ENCODE measurements at places on chromosomes 1 and 21. TPM values are rescaled to one million over a fixed set of nuclear protein-coding genes. Genes with fewer than 3 reads are reported as not detected.

The GFI1 gene
- total RNA-seq, result 31.0 TPM

The CC2D1B gene
- 28.6 TPM for total RNA-seq

The RXFP4 gene
- total RNA-seq, result not detected

The BMP8B gene
- 1.8 TPM for total RNA-seq

The CNTN2 gene
- 1.3 TPM for total RNA-seq

The PDC gene
- not detected for total RNA-seq

The AVPR1B gene
- 0.29 TPM for total RNA-seq

The LRRC8C gene
- 0.45 TPM for total RNA-seq

The HOOK1 gene
- 6.2 TPM for total RNA-seq

The FCRL2 gene
- total RNA-seq, result 2.5 TPM

The CENPF gene
- 43.2 TPM for total RNA-seq

The KRTAP19-6 gene
- total RNA-seq, result not detected

The SERINC2 gene
- total RNA-seq, result 114 TPM

GRCh38 chr1:193543259-193543658 is 356.8 kb upstream of the B3GALT2 start:
- H3K27me3 ChIP-seq, result no peaks in the 10 kb centered on the region
- no peaks in the 10 kb centered on the region for H3K4me1 ChIP-seq
- no peak overlapping the region for H3K27ac ChIP-seq

- H3K4me1 ChIP-seq, result peaks cover 45% of the 10 kb centered on the region
Measured at GRCh38 chr1:63316984-63317816, 5.2 kb upstream of the FOXD3 start.

GRCh38 chr1:173733912-173734311 is 19.1 kb downstream of the KLHL20 start:
- H3K4me1 ChIP-seq, result no peaks in the 10 kb centered on the region
- H3K27ac ChIP-seq, result no peak overlapping the region
- no peak for DNase-seq
- no peak overlapping the region for H3K4me3 ChIP-seq

DNA sequence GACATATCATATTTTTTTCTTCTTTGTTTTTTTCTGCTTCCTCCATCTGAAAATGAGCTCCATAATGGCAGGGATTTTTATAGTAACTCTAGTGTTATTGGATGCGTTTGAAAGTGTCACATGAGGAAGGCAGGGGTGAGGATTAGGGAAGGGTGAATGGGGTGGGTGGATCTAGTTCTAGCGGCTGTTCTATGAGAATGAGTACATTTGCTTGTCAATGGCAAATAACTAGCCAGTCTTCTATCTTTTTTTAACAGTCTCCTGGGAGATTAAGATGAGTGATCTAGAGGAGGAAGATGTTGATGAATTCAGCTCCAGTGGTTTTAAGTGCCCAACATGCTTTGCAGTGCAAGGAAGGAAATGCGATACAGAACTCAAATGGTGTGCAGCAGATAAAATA is 5.8 kb downstream of the OR14I1 start:
- H3K36me3 ChIP-seq, result no peaks in the 10 kb centered on the region
- H3K4me3 ChIP-seq, result no peak overlapping the region
- H3K4me1 ChIP-seq, result no peaks in the 10 kb centered on the region
- no peak for DNase-seq
- no peaks in the 10 kb centered on the region for H3K27me3 ChIP-seq

GRCh38 chr1:8439015-8439702 is 121.2 kb downstream of the SLC45A1 start:
- no peaks in the 10 kb centered on the region for H3K36me3 ChIP-seq
- peaks cover 13% of the 10 kb centered on the region for H3K4me1 ChIP-seq
- peak; percentile 93 for DNase-seq
- no peak overlapping the region for H3K4me3 ChIP-seq
- H3K27ac ChIP-seq, result peak overlapping the region; percentile 31

DNA sequence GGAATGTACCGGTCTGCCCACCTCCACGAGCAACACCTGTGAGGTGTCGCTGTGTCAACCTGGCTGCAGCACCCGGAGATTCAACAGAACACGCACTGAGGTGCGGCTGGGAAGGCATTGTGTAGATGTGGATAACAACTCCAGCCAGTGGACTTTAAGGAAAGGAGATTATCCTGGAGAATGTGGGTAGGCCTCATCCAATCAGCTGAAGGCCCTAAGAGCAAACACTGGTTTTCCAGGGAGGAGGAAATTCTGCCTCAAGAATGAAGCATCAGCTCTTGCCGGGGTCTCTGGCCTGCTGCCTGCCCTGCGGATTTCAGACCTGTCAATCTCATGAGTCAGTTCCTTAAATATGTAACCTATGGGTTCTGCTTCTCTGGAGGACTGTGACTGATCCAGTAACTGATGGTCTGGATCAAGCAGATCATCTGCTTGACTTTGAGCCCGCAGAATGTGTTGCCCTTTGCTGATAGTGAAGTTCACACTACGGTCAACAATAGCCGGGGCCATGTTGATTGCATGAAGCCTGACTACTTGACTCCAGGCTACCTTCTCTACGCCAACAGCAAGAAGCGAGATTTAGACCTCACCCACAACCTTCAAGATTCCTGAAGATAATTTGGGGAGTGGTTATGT is 15.9 kb upstream of the PRDM15 start:
- no peak overlapping the region for H3K4me3 ChIP-seq
- H3K36me3 ChIP-seq, result peaks cover 71% of the 10 kb centered on the region
- peaks cover 16% of the 10 kb centered on the region for H3K4me1 ChIP-seq
- H3K27me3 ChIP-seq, result no peaks in the 10 kb centered on the region
- no peak overlapping the region for H3K27ac ChIP-seq

GRCh38 chr1:109027841-109028240 is 14.1 kb downstream of the WDR47 start:
- no peak overlapping the region for H3K4me3 ChIP-seq
- H3K27me3 ChIP-seq, result no peaks in the 10 kb centered on the region
- peaks cover 3% of the 10 kb centered on the region for H3K36me3 ChIP-seq
- H3K27ac ChIP-seq, result no peak overlapping the region

DNA sequence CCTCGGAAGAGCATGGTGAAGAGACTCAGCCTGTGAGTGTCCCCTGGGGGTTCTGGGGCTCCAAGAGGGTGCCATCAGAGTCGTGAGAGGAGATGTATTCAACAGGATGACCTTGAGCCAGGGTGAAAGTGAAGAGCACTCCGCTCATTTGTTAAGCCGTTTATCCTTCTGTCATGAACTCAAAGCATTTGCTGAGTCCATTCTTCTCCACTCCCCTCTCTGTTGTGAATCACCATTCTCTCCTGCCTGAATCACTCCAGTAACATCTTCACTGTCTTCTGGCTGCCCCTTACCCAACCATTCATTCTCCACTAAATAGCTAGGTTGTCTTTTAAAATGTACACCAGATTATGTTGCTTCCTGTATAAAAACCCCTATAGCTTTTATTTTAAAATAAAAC is 102.2 kb downstream of the RGL1 start:
- no peak overlapping the region for H3K4me3 ChIP-seq
- no peaks in the 10 kb centered on the region for H3K36me3 ChIP-seq
- DNase-seq, result no peak

GRCh38 chr1:30014031-30014430 is 709.4 kb downstream of the MATN1 start:
- no peaks in the 10 kb centered on the region for H3K27me3 ChIP-seq
- DNase-seq, result no peak
- H3K4me1 ChIP-seq, result no peaks in the 10 kb centered on the region
- H3K4me3 ChIP-seq, result no peak overlapping the region
- H3K36me3 ChIP-seq, result no peaks in the 10 kb centered on the region

DNA sequence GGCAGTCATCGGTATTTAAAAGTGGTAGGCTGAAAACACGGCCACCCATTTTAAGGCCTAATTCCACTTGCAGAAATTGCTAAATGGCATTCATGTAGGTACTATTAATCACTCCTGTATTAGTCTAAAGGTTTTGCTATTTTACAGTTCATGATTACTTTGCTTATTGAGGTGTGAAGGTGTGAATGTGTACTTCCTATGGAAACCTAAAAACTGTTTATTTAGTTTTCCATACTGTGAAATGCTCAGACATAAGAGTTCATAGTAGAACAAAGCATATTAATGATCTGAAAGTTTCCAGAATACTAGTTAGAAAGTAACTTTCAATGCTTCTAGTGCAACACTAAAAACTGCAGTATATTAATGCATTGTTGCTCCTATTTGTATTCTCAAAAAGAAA is 69.8 kb downstream of the ITGB3BP start:
- no peaks in the 10 kb centered on the region for H3K27me3 ChIP-seq
- no peak overlapping the region for H3K27ac ChIP-seq
- no peaks in the 10 kb centered on the region for H3K4me1 ChIP-seq
- no peak overlapping the region for H3K4me3 ChIP-seq

DNA sequence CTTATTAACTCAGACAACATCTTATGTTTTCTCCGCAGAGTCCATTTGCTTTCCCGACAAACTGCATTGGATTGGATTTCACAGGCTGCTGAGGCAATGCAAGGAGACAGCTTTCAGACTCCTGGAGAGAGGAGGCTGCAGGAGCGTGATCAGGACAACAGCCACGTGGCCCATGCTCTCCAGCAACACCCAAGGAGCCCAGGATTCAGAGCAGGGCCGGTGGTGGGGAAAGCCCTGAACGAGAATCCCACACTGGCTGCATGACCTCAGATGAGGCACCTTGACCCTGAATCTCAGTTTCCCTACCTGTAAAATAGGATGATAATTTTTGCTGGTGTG is 78.3 kb upstream of the NFASC start:
- H3K27me3 ChIP-seq, result no peaks in the 10 kb centered on the region
- H3K4me3 ChIP-seq, result no peak overlapping the region
- no peaks in the 10 kb centered on the region for H3K36me3 ChIP-seq
- H3K27ac ChIP-seq, result no peak overlapping the region

DNA sequence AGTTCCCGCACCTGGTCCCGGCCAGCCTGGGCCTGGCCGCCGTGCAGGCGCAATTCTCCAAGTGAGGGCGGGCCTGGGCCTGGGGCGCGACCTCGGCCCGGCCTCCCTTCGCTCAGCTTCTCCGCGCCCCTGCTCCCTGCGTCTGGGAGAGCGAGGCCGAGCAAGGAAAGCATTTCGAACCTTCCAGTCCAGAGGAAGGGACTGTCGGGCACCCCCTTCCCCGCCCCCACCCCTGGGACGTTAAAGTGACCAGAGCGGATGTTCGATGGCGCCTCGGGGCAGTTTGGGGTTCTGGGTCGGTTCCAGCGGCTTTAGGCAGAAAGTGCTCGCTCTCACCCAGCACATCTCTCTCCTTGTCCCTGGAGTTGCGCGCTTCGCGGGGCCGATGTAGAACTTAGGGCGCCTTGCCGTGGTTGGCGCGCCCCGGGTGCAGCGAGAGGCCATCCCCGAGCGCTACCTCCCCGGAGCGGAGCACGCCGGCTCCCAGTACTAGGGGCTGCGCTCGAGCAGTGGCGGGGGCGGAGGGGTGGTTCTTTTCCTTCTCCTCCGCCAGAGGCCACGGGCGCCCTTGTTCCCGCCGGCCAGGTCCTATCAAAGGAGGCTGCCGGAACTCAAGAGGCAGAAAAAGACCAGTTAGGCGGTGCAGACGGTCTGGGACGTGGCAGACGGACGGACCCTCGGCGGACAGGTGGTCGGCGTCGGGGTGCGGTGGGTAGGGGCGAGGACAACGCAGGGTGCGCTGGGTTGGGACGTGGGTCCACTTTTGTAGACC is 1.2 kb downstream of the OLIG1 start:
- H3K4me3 ChIP-seq, result peak overlapping the region; percentile 37
- no peak for DNase-seq
- peaks cover 16% of the 10 kb centered on the region for H3K4me1 ChIP-seq
- no peak overlapping the region for H3K27ac ChIP-seq
- H3K27me3 ChIP-seq, result peaks cover 80% of the 10 kb centered on the region

GRCh38 chr1:88293691-88294190 is 390.3 kb upstream of the PKN2 start:
- H3K27ac ChIP-seq, result no peak overlapping the region
- no peaks in the 10 kb centered on the region for H3K4me1 ChIP-seq
- H3K36me3 ChIP-seq, result no peaks in the 10 kb centered on the region
- H3K4me3 ChIP-seq, result no peak overlapping the region
- DNase-seq, result no peak

- peaks cover 36% of the 10 kb centered on the region for H3K27me3 ChIP-seq
- H3K4me3 ChIP-seq, result no peak overlapping the region
- no peak for DNase-seq
- H3K4me1 ChIP-seq, result no peaks in the 10 kb centered on the region
- no peaks in the 10 kb centered on the region for H3K36me3 ChIP-seq
- H3K27ac ChIP-seq, result no peak overlapping the region
Measured at GRCh38 chr1:22321917-22322316, 129.7 kb upstream of the ZBTB40 start.

DNA sequence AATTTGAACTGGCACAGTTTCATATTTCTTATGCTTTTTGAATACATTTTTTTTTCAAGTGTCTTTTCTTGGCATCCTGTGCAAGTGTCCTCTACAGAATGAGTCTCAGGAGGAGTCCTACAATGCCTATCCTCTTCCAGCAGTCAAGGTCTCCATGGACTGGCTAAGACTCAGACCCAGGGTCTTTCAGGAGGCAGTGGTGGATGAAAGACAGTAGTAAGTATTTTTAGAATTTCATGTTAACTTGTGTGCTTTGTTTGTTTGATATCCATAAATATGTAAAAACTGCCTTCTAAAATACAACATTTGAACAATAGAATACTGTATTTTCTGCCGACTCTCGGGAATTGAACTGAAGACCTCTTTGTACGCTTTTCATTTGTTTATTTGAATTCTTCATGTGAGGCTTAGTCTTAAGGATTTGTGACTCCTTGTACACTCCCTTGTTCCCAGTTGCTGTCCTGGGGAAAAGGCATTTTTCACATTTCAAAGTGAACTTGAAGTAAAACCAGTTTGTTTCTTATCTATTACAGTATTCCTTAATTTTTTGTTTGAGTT is 56.6 kb downstream of the NCF2 start:
- no peak overlapping the region for H3K4me3 ChIP-seq
- no peak for DNase-seq
- H3K4me1 ChIP-seq, result no peaks in the 10 kb centered on the region
- H3K27me3 ChIP-seq, result no peaks in the 10 kb centered on the region

GRCh38 chr1:46687921-46688509 is 16.4 kb downstream of the TEX38 start:
- H3K27ac ChIP-seq, result peak overlapping the region; percentile 56
- DNase-seq, result no peak
- H3K4me1 ChIP-seq, result peaks cover 59% of the 10 kb centered on the region
- H3K27me3 ChIP-seq, result no peaks in the 10 kb centered on the region
- peaks cover 98% of the 10 kb centered on the region for H3K36me3 ChIP-seq

DNA sequence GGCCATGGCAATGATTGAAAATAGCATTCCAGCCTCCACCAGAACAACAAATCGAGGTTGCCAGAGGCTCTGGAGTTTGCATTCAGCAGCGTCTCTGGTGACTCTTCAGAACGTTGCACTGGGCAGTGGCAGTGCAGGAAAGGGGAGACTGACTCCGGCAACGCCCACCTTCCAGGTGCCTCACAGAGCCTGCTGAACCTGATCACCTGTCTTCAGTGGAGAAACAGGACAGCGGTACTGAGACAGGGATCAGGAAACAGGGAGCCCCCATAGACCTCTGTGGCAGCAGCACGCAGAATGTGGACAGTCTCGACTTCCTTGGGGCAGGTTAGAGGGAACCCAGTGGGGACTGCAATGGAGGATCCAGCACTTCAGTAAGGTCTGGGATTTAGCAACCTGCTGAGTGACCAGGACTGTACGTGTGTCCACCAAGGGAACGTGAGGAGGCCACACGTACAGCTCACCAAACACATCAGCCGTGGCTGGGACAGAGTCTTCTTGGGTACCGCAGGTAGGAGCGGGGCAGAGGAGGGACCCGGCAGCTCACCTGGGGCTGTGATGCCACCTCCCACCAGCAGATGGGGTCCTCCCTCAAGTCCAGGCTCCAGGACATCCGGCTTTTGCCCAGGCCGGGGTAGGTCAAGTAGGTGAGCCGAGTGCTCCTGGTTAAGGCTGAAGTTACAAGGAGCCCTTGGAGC is 128.6 kb downstream of the PRDM2 start:
- H3K4me1 ChIP-seq, result peaks cover 22% of the 10 kb centered on the region

Measured in stomach (tissue), 19 donors.